Activated CD4-positive, alpha-beta T cell treated with anti-CD3 and anti-CD28 coated beads for 4 hours (primary cell): ENCODE measurements at places on chromosomes 11 and 22.

DNA sequence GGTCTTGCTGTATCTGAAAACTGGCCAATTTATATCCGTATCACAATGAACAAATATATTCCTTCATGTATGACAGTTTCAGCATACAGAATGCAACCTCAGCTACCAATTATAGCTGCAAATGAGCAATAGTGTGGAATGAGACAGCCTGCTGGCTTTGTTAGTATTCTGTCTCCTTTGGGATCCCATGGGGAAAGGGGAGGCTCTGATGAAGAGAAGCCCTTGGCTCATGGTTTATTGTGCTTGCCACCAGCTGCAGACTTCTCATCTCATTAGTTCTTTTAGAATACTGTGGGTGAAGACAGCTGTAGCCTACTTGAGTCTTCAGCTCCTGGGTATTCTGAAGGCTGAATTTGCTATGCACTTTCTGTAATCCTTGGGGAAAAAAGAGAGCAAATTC is 42.4 kb downstream of the PITPNB start:
- DNase-seq: no peak

DNA sequence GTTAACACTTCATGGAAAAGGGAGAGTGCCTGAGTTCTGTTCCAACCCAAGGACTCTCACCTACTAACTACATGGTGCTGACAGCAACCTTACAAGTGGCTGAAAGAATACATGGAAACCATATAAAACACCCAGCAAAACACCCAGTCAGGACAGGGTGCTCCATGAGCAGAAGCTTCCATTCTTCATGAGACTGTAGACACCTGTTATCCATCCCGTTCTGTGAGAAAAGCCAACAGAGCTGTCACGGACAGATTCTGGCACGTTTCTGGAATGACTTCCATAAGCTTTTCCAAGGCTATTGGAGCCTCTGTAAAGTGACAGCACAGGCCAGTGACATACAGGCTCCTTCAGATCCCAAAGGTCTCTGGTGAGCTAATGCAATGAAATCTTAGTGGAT is 23.2 kb downstream of the PRR14L start:
- no peak for DNase-seq

DNA sequence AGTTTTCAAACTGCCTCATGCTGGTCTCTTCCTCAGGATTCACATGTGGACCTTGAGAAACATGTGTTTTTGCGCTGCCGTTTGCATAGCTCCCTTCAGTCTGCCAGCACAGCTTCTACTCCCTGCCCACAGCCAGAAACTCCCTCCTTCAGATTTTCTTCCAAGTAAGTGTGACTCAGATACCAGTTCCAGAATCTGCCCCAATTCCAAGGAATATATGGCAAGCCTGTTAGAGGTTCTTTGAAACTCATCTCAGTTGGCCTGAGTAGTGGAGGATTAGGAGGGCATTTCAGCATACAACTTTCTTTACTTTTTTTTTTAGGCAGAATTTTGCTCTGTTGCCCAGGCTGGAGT is 67.1 kb downstream of the SNX19 start:
- no peak for DNase-seq

GRCh38 chr22:43412808-43413795 is 1.3 kb downstream of the MPPED1 start:
- no peak for DNase-seq

DNA sequence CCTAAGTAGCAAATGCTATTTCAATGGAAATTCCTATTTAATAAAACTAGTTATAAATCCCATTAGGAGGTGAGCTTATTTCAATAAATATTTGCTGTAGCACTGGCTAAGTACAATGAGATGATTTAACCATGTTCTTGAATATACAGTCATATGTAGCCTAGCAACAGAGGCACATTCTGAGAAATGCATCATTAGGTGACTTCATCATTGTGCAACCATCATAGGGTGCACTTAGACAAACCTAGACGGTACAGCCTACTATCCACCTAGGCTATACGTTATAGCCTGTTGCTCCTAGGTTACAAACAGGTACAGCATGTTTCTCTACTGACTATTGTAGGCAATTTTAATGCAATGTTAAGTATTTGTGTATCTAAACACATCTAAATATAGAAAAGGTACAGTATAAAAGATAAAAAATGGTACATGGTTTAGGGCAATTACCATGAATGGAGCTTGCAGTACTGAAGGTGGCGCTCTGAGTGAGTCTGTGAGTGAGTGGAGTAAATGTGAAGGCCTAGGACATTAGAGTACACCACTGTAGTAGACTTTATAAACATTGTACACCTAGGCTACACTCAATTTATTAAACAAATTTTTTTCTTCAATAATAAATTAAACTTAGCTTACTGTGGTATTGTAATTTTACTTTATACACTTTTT is 350.1 kb downstream of the CASP12 start:
- no peak for DNase-seq

- DNase-seq: no peak
Observed at GRCh38 chr11:125071435-125071834, 8.3 kb downstream of the SLC37A2 start.

- DNase-seq: no peak
Observed at GRCh38 chr11:123901867-123902266, at the start of gene OR8D4. Gene OR8D4 (plus strand): TSS chr11:123902167. CDS start chr11:123906432, 4,265 bp downstream.

DNA sequence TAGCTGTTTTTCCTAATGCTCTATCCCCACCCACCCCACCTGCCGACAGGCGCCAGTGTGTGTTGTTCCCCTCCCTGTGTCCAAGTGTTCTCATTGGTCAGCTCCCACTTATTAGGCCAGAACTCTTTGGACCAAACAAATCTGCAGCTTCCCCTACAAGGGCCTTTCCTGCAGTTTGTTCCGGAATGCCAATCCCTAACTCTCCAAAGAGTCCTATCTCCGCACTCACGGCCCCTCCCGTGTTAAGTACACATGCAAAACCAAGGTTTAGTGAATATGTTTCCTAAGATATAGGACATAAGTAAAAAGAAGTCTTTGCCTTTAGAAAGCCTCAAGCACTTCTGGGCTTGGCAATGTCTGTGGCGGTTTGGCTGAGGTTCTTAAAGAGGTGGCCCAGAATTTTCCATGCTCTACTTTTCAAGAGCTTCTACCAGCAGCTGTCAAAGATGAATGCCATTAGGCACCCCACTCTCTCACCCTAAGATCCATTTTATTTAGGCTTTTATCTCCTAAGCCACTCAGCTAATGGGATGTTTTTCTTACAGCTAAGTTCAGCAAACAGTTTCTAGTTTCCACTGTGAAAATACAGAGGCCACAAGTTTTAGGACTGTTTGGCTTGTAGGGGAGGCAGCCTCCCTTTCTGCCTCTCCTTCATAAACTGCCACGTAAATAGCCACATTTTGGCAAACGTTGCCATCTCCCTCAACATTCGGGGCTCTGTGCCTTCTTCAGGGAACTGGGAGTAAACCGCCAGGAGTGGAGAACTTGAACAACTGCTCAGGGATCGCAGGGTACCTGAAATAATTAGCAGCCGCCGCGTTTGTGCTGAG is 1.6 kb downstream of the CD59 start:
- no peak for DNase-seq

- no peak for DNase-seq
Observed at GRCh38 chr11:125226031-125226430, 61.5 kb downstream of the PKNOX2 start.

DNA sequence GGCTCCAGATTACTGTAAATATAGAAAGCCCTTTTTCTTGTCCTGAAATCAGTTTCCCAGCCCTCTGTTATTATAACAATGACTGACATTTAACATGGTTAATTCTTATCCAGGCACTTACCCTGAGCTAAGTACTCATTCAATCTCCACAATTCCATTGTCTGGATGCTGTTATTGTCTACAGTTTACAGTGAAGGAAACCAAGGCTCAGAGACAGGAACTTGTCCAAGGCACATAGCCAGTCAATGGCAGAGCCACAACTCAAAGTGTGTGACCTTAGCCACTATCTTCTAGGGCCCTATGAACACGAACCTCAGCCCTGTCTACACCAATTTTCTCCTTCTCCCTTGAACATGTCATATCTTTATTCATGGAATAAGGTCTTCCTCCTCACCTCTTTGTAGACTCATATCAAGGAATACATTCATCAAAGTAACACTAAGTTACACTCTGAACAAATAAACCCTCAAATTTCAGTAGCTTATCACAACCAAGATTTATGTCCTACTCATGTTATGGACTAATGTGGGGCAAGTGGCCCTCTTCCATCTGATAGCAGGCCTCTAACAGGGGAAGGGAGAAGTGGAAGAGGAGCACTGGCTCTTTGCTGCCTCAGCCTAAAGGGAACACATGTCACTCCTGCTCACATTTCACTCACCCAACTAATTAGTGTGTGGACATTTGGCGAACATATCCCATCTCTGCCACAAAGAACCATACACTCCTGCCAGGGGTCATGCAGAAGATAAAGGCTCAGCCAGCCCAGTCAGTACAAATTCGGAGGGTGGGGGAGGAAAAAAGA is 39.3 kb upstream of the APLNR start:
- no peak for DNase-seq

DNA sequence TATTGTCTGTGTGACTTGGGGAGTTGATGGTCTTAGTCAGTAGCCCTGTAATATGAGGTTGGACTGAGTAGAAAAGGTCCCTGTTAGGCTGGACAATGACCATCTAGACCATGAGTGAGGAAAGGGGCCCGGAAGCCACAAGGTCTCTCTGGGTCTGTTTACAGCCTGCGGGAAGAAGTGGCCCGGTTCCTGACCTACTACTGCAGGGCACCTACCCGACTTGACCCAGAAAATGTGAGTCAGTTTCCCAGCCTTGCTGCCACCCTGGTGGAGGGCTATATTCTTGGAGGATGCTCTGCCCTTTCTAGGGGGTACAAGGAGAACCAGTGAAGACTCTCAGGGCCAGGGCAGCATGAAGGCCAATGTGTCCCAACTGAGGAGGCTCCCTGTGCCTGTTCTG is 3.4 kb downstream of the ACCSL start:
- no peak for DNase-seq

- no peak for DNase-seq
Observed at GRCh38 chr11:130908770-130909625, 7.3 kb downstream of the SNX19 start.

DNA sequence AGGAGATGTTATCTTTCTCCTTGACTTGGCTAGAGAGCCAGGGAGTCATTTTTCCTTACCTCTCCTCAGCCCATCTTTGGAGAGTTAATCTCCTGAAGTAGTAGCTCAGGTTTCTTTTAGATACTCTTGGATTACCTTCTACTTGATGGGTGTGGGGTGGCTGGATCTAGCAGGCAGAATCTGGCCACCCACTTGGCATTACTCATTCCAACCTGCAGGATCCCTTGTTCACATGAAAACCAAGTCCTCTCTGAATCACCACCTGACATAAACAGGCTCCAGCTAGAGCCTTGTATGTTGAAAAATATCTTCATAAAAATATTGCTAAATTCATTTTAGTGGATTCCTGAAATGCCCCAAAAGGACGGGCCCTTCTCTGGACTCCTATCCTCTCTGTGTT is 250.6 kb upstream of the PLET1 start:
- DNase-seq: no peak

GRCh38 chr11:8384199-8384821 is 120.6 kb upstream of the LMO1 start:
- DNase-seq: no peak
